ENCODE measurements at places on chromosomes 12 and 14.
A peak's percentile ranks its signal among the peaks of the same experiment; 100 is the strongest.

DNA sequence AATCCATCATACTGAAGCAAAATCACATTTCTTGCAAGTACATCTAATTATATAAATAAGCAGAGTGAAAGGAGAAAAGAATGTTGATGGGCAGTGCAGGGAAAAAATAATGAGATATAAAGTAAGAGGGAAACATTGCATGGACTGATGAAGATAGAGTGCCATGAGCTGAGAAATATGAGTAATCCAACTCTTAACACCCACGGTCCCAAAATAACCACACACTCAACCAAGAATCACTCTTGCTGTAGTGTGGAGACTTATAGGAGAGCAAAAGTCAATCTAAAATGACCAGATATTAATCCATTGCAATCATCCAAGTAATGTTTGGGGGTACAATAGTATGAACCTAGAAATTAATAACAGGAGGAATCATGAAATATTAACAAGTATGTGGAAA lies 40.2 kb downstream of the MYF5 start:
- DNase-seq = no peak

DNA sequence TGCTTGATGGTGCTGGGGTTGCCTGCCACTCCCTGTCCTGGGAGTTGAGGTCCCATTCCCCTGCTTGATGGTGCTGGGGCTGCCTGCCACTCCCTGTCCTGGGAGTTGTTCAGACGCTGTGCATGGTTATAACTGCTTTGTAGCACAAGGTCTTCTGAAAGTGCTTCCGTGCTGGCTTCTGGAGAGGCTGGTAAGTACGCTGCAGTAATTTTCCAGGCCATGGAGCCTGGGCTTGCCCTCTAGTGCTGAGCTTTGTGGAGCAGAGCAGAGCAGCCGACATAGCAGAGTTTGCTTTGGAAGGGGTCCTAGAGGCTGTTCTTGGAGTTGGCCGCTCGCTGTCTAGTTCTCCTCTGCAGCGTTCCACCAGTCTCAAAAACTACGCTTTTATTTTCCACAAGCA lies 6.3 kb downstream of the B4GALNT3 start:
- no peak for DNase-seq

DNA sequence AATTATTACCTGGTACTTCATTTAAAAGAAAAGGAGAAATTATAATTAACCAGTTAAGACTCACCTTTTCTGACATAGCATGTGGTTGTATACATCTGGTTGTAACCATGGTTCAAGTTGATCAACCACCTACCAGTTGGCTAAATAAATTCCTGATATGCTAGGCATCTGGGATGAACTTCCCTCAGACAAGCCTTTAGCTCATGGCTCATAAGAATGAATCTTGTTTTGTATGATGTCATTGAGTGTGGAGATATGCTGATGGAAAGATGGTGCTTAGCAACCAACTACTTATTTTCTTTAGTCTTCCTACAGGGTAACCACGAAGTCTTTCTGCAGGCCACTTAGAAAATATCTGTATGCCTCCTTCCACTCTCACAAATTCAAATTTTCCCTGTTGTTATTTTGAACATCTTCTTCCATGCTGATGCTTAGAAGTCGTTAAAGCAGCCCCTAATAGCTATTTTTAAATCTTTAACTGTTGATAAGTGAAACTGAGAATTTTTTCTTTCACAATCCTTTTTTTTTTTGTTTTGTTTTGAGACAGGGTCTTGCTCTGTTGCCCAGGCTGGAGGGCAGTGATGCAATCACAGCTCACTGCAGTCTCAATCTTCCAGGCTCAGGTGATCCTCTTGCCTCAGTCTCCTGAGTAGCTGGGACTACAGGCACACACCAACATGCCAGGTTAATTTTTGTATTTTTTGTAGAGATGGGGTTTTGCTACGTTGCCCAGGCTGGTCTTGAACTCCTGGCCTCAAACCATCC lies 51.9 kb upstream of the PTHLH start:
- peak; percentile 23 for DNase-seq

DNA sequence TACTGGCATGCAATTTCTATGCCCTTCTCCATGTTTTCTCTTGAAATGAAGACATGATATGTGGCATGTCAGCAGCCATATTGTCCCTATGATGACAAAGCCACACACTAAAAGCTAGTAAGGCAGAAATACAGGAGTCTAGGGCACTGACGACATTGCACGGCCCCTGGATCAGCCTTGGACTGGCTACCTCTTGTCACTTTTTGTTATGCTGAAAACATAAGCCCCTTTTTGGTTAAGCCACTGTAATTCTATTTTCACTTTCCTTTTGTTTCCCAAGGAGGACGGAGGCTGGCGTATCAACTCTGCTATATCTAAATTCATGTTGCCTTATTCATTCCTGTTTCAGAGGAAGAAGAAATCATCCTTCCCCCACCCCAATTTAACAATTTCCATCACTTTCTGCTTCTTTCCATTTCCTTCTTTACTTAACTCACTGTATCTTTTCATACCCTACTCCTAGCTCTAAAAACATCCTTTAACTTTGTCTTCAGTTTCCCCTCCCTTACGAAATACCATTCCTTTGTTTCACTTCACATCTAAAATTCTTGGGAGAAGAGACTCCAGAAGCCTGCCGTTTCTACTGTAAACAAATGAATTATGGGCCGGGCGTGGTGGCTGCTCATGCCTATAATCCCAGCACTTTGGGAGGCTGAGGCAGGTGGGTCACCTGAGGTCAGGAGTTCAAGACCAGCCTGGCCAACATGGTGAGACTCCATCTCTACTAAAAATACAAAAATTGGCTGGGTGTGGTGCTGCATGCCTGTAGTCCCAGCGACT lies 364.1 kb downstream of the PCNX1 start:
- DNase-seq = no peak

GRCh38 chr12:88947486-88948043 lies 367.3 kb upstream of the KITLG start:
- DNase-seq = no peak

- no peak for DNase-seq
These were observed 30.4 kb downstream of the FBXW8 start for GRCh38 chr12:116941188-116941587.

DNA sequence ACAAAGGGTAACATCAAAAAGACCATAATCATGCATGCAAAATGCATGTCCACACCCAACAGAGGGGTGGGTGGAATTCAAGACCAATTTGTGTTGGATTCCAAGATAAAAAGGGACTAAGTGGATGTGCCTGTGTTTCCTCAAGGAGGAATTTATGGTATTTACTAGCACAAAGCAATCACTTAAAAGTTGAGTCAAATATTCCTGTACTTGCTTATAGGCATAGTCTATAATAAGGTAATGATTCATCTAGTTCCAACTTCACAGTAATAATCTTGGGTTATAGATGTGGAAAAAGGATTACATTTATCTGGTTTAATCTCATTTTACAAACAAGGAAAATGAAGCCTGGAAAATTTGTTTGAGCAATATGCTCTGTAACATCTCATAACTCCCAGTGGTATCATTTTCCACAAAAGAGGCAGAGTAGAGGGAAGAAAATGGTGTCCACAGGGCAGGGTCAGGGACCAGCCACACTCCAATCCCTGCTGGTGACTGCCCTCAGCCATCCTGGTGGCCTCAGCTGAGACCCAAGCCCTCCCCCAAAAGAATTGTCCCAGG lies 80.8 kb upstream of the REP15 start:
- no peak for DNase-seq

DNA sequence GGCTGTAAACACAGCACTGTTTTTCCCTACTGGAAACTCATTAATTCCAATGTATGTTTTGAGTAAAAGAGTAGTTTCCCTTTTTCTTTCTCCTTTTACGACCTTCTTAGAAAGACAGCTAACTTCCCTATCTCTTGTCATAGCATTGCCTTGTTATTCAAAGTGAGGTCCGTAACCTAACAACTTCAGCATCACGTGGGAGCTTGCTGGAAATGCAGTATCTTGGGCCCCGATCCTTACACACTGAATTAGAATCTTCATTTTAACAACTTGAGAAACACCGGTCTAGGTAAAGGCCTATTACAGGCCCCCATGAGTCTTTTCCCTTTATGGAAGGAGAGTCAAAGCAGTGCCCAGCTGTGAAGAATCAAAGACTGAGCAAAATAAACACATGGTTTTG lies 230.7 kb upstream of the PRKD1 start:
- no peak for DNase-seq

DNA sequence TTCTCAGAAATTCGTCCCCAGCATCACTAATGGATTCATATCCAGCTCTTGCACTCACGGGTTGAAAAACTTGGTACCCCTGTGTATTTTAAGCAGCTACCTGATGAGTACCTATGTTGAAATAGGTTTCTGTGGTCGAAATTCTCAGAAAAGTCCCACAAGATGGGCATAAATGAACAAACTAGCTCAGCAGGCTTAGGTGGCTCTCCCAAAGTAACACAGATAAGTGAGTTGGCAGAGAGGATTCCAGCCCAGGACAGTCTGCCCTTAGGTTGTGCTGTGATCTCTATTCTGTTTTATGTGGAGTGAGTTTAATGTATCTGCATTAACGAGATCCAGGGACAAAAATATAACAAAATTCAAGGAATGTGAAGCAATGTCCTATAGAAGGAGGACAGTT lies 92.3 kb downstream of the RGS6 start:
- no peak for DNase-seq

DNA sequence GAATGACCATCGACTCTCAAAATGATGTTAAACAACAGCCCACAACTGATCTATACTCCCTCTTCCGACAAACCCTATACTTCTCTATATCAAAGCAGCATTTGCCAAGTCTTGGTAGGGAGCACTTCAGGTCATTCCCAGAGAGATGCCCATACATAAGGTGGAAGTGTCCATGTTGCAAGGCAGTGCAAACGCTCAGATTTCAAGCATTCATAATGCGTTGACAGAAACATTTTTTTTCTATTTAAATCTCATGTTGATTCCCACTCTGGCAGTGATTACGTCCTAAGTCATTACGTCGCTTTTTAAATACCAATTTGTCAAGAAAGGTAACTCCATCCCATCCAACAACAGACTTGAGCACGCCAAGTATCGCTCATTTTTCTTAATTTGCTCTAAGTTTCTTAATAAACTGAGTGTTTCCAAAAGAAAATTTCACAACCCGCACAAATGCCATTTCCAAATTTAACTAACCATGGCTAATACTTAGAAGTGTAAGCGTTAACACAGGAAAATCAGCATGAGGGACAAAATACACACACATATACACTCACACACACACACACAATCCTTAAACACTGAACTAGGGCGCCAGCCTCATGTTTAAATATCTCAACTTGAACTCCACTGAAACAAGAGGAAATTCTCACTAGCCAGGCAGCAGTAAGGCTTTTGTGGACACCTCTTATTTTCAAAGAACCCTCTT lies 1.1 kb downstream of the GXYLT1 start:
- DNase-seq = peak; percentile 46

DNA sequence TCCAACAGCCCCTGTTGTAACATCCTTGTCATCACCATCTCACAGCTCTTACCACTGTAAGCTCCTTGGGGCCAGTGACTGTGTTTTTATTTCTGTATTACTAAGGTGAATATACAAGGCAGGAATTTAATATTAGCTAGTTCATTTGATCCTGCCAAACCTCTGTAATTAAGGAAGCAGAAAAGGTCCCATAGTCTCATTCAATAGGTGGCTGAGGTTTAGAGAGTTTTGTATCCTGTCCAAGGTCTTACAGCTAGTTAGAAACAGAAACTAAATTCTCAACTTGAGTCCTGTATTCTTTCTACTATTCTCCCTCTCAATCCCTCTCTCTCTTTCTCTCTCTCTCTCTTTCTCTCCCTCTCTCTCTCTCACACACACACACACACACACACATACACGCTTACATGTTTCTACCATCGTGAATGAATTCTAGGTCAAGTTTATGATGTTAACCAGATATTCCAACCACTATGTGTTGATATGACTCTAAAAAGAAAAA lies 543 bp upstream of the GLIPR1 start:
- DNase-seq = no peak

GRCh38 chr12:69689638-69690037 lies 9.5 kb downstream of the BEST3 start:
- no peak for DNase-seq

DNA sequence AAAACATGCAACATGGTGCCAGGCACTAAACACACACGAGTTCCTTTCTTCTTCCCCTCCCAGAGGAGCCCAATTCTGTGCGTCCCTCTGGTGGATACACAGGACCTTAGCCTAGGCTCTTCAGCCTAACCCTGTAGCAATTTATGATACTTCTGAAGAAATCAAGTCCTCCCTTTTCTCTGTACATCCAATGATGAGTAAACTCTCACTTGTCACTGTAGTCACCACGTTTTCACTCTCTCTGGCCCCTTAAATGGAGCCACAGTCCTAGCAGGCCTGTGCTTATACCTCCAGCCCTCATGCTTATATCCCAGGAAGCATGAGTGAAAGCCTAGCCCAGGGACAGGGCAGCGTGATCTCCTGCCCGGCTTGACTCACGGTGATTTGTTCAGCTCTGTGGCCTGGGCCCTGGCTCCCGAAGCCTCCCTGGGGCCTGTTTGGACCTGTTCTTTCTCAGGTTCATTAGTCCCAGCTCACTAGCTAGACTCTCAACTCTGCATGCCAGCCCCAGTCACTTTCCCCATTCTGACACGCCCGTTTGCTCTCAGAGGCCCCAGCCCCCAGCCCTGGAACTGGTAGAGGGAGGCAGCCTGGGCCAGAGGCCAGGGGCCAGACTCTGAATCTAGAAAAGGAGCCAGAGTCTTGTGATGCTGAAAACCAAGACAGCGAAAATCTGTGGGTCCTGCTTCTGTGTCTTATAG lies 24.1 kb upstream of the PLEKHG3 start:
- no peak for DNase-seq

- no peak for DNase-seq
These were observed 7.3 kb downstream of the ATG14 start for GRCh38 chr14:55404173-55404854.

All from KBM-7 (cell line).